ENCODE measurements at places on chromosomes 3 and 15. TPM values are rescaled to one million over a fixed set of nuclear protein-coding genes. Genes with fewer than 3 reads are reported as not detected.
A peak's percentile ranks its signal among the peaks of the same experiment; 100 is the strongest.

PLA1A gene
- total RNA-seq = 0.27 TPM

COL8A1 gene
- total RNA-seq = 1.9 TPM

GASK1A gene
- 2.9 TPM for total RNA-seq

BSN gene
- total RNA-seq = 1.1 TPM

- no peak overlapping the region for H3K4me3 ChIP-seq
- no peak overlapping the region for H3K27ac ChIP-seq
- DNase-seq = no peak
- no peaks in the 10 kb centered on the region for H3K36me3 ChIP-seq
- no peaks in the 10 kb centered on the region for H3K4me1 ChIP-seq
These were observed 646.0 kb downstream of the TUSC7 start for GRCh38 chr3:117355566-117355965.

- no peak overlapping the region for H3K27ac ChIP-seq
- no peaks in the 10 kb centered on the region for H3K27me3 ChIP-seq
- no peak overlapping the region for H3K4me3 ChIP-seq
- H3K36me3 ChIP-seq = no peaks in the 10 kb centered on the region
- no peak for DNase-seq
These were observed 1179.9 kb downstream of the ZPLD1 start for GRCh38 chr3:103614719-103615118.

DNA sequence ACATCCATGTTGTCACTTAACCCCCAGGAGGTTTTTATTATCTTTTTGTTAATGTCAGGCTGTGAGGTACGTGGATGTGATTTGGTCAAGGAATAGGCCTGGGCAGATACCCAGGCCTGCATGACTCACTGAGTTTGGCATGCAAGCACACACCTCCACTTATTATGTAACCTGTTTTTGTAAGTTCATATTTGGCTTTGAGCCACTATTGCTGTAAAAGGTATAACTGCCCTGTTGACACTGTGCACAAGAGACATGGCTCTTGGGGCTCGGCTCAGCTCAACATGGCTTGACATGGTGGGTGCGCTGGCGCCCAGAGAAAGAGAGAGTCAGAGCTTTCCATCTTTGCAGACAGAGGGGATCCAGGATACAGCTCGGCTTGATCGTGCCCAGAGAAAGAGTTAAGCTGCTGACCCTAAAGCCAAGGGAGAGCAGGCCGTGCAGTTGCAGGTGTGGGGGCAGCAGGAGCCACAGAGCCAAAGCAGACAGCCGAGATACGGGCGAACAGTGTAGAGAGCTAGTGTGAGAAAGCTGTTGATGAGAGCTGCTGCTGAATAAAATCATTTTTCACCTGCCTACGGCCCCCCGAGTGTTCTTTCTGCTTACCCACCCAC is 67.9 kb upstream of the UNC13C start:
- no peak overlapping the region for H3K4me3 ChIP-seq
- no peaks in the 10 kb centered on the region for H3K4me1 ChIP-seq
- DNase-seq = no peak
- no peaks in the 10 kb centered on the region for H3K27me3 ChIP-seq
- H3K36me3 ChIP-seq = no peaks in the 10 kb centered on the region

DNA sequence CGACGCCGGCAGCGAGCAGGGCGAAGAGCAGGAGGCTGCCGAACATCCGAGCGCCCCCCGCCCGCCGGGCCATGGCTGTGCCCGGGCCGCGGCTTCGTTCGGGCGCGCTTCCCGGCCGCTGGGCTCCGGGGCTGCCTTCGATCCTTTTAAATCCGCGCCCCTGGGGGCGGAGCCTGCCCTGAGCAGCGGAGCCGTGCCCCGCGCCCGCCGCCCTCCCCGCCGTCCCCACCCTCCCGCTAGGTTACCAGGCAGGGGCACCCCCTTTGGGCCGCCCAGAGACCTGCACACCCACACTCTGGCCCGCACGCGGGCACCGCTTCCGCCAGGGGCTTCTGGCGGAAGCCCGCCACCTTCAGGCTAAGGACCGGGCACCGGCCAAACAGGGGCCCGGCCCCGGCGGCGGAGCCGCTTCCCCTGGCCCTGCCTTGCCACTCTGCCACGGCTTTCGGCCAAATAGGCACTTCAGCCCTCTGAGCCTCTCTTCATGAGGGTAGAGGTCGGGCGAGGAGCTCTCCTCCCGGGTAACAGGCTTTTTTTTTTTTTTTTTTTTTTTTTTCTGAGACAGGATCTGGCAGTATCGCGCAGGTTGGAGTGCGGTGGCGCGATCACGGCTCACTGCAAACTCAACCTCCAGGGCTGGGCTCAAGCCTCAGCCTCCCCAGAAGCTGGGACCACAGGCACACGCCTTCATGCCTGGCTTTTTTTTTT is at the start of gene NMB:
TSS of gene NMB (minus strand) at position 120 of the 708 bp plus-strand sequence. CDS start at position 73, 47 bp downstream.
- no peaks in the 10 kb centered on the region for H3K36me3 ChIP-seq
- no peaks in the 10 kb centered on the region for H3K27me3 ChIP-seq
- H3K4me1 ChIP-seq = peaks cover 16% of the 10 kb centered on the region

- peak; percentile 77 for DNase-seq
- peaks cover 18% of the 10 kb centered on the region for H3K4me1 ChIP-seq
- peaks cover 22% of the 10 kb centered on the region for H3K27me3 ChIP-seq
- H3K4me3 ChIP-seq = no peak overlapping the region
These were observed 13.6 kb upstream of the GP9 start for GRCh38 chr3:129046732-129047552.

DNA sequence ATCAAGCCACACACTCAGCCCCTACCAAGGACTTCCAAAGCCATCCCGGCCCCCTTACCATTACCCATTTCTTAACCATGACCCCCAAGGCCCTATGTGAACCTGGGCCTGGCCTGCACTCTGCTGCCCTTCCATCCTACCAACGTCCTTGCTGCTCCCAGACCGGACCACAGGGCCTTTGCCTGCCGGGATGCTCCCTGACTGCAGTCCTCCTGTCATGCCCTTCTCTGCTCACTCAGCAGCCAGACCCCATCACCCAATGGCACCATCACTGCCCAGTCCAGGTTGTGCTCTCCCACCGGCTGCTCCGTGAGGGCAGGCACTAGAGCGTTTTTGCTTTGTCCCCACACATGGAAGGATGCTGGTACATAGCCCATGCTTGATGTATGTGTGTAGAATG is 73.7 kb downstream of the OCA2 start:
- no peaks in the 10 kb centered on the region for H3K27me3 ChIP-seq
- H3K4me3 ChIP-seq = no peak overlapping the region
- H3K27ac ChIP-seq = no peak overlapping the region

DNA sequence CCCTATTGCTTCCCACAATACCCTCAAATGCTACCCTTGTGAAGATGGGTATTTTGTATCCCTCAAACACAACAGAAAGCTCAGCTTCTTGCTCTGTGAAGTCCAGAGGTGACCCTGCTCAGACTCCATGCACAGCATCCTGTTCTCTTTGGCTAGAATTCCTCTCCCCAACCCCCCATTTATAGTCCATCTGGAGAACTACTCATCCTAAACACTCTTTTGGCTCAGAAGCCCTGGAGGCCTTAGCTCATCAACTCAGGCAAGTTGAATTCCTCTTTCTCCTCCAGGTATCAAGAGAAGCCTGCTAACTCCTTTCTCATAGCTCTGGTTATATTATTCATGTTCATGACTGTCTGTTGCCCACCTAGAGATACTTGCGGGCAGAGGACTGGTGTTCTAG is 18.3 kb upstream of the GASK1A start:
- DNase-seq = no peak
- no peaks in the 10 kb centered on the region for H3K36me3 ChIP-seq
- H3K4me1 ChIP-seq = no peaks in the 10 kb centered on the region
- H3K4me3 ChIP-seq = no peak overlapping the region
- no peaks in the 10 kb centered on the region for H3K27me3 ChIP-seq

DNA sequence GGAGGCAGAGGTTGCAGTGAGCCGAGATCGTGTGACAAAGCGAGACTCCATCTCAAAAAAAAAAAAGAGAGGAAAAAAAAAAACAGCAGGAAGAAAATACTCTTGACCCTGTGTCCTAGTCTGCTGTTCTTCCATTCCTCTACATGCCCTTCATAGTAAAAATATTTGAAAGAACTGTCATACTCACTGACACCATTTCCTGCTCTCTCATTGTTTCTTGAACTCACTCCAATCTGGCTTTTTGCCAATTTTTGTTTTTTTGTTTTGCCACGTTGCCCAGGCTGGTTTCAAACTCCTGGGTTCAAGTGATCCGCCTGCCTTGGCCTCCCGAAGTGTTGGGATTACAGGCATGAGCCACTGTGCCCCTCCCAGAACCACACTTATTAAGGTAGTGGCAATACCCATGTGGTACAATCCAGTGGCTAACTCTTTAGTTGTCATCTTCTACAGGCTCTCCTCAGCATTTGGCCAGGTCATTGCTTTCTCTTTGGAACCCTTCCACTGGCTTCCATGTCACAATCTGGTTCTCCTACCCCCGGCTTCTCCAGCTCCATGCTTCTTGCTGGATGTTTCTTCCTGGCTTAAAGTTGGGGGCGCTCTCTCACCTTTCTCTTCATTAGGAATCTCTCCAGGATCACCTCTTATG is 238.2 kb upstream of the C2CD4B start:
- H3K27me3 ChIP-seq = peaks cover 50% of the 10 kb centered on the region
- no peaks in the 10 kb centered on the region for H3K36me3 ChIP-seq
- H3K4me1 ChIP-seq = no peaks in the 10 kb centered on the region
- no peak for DNase-seq

GRCh38 chr3:43266995-43267394 is 19.3 kb upstream of the SNRK start:
- no peak for DNase-seq
- H3K4me3 ChIP-seq = no peak overlapping the region
- no peaks in the 10 kb centered on the region for H3K36me3 ChIP-seq
- H3K4me1 ChIP-seq = no peaks in the 10 kb centered on the region
- no peak overlapping the region for H3K27ac ChIP-seq

DNA sequence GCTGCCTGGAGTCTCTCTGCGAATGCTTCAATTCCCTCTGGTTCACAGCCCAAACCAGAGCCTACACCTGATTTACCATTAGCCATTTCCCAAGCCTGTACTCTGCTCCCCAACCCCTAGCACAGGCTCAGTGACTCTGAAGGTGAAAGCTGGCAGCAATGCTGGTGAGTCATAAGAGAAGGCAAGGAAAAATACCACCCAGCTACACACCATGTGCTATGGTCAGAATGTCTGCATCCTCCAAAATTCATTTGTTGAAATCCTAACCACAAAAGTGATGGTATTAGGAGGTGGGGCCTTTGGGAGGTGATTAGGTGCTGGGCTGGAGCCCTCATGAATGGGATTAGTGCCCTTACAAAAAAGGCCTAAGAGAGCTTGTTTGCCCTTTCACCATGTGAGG is 117.1 kb upstream of the TJP1 start:
- no peaks in the 10 kb centered on the region for H3K4me1 ChIP-seq
- no peak overlapping the region for H3K27ac ChIP-seq
- DNase-seq = no peak
- no peaks in the 10 kb centered on the region for H3K36me3 ChIP-seq
- no peak overlapping the region for H3K4me3 ChIP-seq
- H3K27me3 ChIP-seq = no peaks in the 10 kb centered on the region

DNA sequence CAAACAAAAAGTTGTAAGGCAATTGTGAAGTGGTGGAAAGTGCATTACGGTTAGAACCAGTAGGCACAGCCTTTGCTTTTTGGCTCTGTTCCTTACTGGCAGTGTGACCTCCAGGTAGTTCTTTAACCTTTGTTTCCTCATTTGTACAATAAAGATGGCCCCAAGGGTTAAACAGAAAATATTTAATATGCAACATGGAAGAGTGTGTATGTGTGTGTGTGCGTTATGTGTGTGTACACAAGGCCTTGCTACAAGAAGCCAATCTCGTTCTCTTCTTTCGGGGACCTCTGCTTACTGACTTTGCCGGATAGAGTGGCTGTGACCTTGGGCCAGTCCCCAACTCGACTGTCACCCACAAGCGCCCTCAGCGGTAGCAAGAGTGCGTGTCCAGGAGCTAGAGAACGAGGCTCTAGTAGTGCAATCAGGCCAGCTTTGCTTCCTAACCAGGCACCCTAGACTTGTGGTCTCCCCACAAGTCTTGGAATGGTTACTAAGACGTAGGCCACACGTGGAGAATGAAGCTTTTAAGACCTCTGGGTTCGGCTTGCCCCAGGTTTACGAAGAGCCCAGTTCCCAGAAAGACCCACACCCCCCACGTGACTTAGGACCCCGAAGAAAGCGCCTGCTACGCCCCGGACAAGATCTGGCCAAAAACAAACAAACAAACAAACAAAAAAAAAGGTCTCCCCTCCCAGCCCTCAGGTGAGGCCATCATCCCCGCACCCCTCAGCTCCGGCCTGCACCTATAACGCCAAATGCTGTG is 593 bp downstream of the CIAO2A start:
- H3K27ac ChIP-seq = peak overlapping the region; percentile 95
- H3K4me1 ChIP-seq = peaks cover 84% of the 10 kb centered on the region
- peaks cover 10% of the 10 kb centered on the region for H3K36me3 ChIP-seq
- no peaks in the 10 kb centered on the region for H3K27me3 ChIP-seq
- peak; percentile 88 for DNase-seq

GRCh38 chr3:195911041-195911945 is 2.9 kb upstream of the TNK2 start:
- no peaks in the 10 kb centered on the region for H3K27me3 ChIP-seq
- DNase-seq = peak; percentile 71
- H3K4me1 ChIP-seq = peaks cover 45% of the 10 kb centered on the region
- no peak overlapping the region for H3K27ac ChIP-seq
- H3K4me3 ChIP-seq = no peak overlapping the region

DNA sequence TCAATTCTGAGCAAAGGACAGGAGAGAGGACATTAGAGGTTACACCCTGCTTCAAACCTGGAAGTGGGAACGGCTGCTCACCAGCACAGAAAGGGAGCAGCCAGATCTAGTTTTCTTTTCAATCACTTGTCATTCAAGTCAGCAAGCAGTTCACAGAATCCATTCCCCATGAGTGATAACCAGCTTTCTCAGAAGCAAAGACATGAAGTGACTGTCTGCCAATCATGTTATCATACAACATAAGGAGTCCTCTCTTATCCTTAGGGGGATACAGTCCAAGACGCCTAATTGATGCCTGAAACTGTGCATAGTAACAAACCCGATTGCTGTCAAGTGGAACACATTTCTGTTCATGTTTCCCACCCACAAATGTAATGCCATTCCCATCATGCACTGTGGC is 54.7 kb downstream of the FAM98B start:
- no peaks in the 10 kb centered on the region for H3K4me1 ChIP-seq
- no peaks in the 10 kb centered on the region for H3K27me3 ChIP-seq
- no peaks in the 10 kb centered on the region for H3K36me3 ChIP-seq
- no peak overlapping the region for H3K27ac ChIP-seq
- no peak for DNase-seq
- H3K4me3 ChIP-seq = no peak overlapping the region

- no peak overlapping the region for H3K27ac ChIP-seq
- no peaks in the 10 kb centered on the region for H3K36me3 ChIP-seq
- H3K4me1 ChIP-seq = no peaks in the 10 kb centered on the region
- H3K27me3 ChIP-seq = no peaks in the 10 kb centered on the region
These were observed 105.9 kb upstream of the KCNAB1 start for GRCh38 chr3:156014489-156014888.

DNA sequence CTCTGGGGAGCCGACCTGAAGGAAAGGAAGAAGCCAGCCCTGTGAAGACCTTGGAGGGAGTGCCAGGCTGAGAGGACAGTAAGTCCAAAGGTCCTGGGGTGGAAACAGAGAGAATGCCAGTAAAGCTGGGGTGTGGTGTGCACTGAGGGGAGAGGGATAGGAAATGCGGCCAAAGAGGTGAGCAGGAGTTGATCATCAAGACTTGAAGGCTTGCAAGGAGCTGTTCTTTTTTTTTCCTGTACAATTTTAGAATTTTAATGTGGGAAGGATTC is 73.8 kb downstream of the SYNPR start:
- H3K36me3 ChIP-seq = no peaks in the 10 kb centered on the region
- no peaks in the 10 kb centered on the region for H3K27me3 ChIP-seq
- no peak overlapping the region for H3K4me3 ChIP-seq
- H3K27ac ChIP-seq = no peak overlapping the region
- no peak for DNase-seq

GRCh38 chr3:115187149-115187757 is 40.2 kb upstream of the ZBTB20 start:
- no peaks in the 10 kb centered on the region for H3K36me3 ChIP-seq
- H3K4me3 ChIP-seq = no peak overlapping the region
- no peaks in the 10 kb centered on the region for H3K27me3 ChIP-seq
- peak overlapping the region; percentile 57 for H3K27ac ChIP-seq
- H3K4me1 ChIP-seq = no peaks in the 10 kb centered on the region

Data from spleen (tissue), 13 donors.